Transverse colon (tissue), 4 donors: ENCODE measurements at places on chromosomes 3 and 15. TPM values are rescaled to one million over a fixed set of nuclear protein-coding genes. Genes with fewer than 3 reads are reported as not detected.

DNA sequence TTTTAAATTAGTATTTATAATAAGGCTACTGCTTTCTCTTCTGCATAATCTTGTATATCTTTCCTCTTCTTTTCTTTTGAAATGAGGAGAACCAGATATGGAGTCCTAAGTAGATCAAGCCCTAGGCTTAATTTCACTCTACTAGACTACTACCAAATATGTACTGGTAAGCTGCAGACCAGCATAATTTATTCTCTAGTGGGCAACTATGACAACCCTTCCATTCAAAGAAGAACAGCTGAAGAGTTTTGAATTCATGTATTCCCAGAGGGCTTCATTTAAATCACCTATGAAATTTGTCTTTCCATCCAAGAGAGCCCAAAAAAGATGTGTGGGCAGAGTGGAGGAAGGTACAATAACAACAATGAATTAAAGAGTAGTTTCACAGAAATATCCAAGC is 10.0 kb downstream of the RAD18 start:
- no peak for DNase-seq

Gene CCR1
- total RNA-seq = 4.4 TPM

GRCh38 chr15:61186905-61187741 is 42.0 kb downstream of the RORA start:
- DNase-seq = peak; percentile 9

DNA sequence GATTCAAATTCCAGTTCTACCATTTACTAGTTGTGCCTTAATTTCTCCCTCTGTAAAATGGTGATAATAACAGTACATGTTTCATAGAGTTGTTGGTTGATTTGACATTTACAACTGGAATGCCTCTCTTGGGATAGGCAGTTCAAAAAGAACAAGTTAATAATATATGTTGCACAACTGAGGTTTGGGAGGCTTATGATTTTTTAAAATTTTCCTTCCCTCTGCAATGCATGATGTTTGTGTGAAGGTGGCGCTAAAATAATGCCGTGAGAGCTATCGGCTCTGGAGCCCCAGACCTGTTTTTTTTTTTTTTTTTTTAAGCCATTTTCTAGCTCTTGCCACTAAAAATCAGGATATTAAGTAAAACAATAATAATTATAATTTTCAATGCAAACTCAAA is 18.6 kb downstream of the DNAJB11 start:
- DNase-seq = no peak
